Activated CD4-positive, alpha-beta memory T cell treated with anti-CD3 and anti-CD28 coated beads, Interleukin-2, amount 10 ng/mL, durations not matched to agents 7 days and 5 days (primary cell): ENCODE measurements at places on chromosomes 16 and 17. TPM values are rescaled to one million over a fixed set of nuclear protein-coding genes. Genes with fewer than 3 reads are reported as not detected.
A peak's percentile ranks its signal among the peaks of the same experiment; 100 is the strongest.

DNA sequence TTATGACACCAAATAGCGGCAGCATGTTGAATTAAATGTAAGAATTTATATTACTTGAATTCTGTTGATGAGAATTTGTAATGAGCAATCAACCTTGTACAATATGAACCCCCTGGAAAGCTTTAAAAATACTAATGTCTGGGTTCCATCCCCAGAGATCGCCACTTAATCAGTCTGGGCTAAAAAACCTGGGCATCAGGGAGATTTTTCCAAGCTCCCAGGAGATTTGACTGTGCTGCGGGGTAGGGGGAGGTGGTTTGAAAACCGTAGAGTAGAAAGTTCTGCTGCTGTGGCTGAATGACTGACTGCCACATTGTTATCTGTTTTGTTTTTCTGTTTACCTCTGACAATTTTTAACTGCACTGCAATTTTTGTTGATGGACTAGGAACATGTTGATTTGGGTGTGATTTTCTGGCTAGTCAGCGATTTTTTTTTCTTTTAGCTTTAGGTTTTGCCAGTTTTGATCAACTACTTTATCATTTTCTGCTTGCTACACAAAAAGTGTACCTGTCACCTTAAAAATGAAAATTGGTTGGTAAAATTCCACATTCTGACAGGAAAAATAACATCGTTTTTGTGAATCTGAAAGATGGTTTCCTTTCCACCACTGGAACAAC is 79.3 kb downstream of the PCTP start:
- DNase-seq, result no peak

- DNase-seq, result no peak
These were observed 28.7 kb downstream of the KIAA0513 start for GRCh38 chr16:85056211-85056748.

DNA sequence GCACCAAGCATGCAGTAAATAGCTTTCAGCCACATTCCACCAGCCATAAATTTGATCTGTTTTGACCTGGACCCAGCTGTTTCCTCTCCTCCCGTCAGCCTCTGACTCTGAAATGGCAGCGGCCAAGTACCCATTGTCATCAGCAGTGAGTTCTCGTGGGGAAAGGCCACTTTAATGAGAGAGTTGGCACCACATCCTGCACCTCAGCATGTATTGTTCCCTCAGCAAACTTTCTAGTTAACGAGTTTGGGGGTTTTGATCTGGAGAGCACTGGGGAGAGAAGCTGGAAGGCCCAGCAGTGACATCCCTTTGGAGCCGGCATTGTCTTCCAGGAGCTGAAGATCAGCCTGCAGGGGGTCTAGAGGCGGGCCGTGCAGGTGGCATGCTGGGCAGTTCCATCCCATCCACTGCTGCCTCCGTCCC is 84.9 kb downstream of the RPA1 start:
- DNase-seq, result no peak

GRCh38 chr16:31535737-31536136 is 8.0 kb downstream of the AHSP start:
- no peak for DNase-seq

DNA sequence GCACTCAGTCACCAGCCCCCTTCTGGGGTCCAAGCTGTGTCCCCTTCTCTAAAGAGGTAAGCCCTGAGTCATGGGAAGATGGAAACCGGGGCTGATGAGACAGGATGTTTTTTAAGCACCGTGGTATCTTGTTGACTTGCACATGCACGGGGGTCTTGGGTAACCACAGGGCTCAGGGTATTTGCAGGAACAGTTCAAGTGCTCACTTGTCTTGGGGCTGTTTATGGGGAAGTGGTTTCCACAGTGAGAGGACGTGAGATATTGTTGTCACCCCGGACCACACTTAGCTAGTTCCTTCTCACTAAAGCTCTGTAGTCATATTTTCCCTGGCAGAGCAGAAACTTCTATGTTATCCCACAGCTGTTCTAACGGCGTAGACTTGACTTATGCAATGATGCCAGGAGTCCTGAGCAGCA is 7.7 kb downstream of the CCL3L1 start:
- DNase-seq, result no peak

DNA sequence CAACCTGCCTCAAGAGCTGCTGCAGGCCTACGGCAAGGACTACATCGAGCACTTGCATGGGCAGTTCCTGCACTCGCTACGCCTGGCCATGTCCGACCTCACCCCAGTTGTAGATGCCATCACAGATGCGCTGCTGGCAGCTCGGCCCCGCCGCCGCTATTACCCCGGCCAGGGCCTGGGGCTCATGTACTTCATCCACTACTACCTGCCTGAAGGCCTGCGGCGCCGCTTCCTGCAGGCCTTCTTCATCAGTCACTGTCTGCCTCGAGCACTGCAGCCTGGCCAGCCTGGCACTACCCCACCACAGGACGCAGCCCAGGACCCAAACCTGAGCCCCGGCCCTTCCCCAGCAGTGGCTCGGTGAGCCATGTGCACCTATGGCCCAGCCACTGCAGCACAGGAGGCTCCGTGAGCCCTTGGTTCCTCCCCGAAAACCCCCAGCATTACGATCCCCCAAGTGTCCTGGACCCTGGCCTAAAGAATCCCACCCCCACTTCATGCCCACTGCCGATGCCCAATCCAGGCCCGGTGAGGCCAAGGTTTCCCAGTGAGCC is 5.8 kb downstream of the HSD11B2 start:
- DNase-seq, result no peak

- peak; percentile 73 for DNase-seq
These were observed at the start of gene TNFSF12 for GRCh38 chr17:7548585-7549400. Gene TNFSF12, plus strand, starts transcription at chr17:7549058. Its CDS starts 96 bp downstream, at chr17:7549154.

- DNase-seq, result no peak
These were observed 2.1 kb downstream of the MYO18A start for GRCh38 chr17:29177871-29178749.

DNA sequence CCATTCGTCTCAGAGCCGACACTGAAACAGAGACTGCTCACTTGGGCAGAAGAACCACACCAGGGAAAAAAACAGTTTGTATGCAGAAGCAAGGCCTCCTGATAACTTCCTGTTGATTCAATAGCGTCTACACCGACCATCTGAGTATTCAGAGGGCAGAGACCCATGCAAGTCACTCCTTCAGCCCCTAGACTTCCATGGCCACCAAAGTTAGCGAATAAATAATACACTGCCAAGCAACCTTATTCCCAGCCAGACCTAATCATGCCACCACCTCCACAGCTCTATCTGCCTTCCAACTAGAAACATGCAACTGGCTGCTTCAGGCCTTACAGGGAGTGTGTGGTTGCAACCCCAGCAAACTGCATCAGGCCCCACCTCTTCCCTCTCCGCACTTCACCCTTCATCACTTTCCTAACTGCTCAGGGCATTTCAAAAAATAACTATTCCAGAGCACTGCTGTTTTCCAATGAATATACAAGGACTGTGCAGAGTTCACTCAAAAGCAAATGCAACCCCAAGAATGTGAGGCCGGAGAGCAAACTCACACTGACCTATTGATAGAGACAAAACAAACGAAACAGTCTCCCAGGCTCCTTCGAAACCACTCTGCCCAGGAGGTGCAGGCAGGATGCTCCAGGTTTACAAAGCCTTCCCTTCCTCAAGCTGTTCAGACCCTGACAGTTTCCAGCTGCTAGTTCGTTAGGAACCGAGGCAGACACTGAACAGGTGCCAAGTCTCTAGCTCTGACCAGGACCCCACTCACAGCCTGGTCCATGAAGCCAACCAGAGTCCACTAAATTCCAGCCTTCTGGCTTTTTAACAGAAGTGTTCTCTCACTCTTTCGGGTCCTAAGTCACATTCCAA is 3.6 kb downstream of the USP7 start:
- DNase-seq, result peak; percentile 41

GRCh38 chr17:77148077-77148939 is 7.5 kb downstream of the SEC14L1 start:
- no peak for DNase-seq

DNA sequence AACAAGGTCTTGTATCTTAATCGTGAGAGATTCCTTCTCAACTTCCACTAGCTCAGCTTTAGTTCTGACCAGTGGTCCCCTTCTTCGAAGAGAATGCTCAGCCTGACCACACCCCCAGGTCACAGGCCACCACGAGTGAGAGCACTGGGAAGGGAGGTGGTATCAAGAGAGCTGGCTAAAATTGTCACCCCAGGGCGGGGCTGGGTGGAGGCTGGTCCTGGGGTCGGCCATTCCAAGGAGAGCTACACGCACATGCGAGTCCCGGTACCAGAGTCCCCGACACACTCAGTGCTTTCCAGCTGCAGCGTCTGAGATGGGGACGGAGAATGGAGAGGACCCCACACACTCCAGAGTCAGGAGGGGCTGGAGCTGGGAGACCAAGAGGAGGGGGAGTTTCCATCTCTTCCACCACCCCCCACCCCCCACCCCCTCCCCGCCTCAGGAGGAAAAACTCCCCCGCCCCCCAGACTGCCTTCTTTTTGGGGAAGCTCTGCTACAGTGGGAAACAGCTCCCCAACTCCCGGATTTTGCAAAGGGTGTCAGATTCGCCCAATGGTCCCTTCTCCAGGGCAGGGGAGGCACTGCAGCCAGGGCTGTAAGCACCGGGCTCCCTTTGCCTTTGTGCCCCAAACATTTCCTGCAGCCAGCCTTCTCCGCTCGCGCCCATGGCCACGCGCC is 1.6 kb downstream of the C1QL1 start:
- DNase-seq, result no peak

DNA sequence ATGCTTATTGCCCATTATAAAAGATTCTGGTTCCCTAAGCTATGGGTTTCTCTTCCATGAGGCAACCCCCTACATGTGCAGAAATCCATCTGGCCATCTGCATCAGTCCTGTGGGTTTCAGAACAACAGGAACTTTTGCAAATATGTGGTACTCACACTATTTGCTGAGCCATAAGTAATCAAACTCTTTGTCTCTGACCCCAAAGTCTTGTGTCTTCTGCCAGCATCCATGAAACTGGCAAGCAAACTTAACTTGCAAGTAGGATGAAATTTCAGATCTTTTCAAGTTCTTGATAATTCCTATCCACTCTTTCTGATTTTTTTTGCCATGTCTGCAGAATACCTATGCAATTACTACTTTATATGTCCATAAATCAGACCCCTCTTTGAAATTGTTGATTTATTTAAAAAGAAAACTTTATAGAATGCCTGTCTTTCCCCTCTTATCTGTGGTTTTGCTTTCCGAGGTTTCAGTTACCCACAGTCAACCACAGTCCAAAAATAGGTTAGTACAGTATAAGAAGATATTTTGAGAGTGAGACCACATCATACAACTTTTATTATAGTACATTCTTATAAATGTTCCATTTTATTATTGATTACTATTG is 158.4 kb upstream of the IRX3 start:
- no peak for DNase-seq

GRCh38 chr17:80766290-80766855 is 221.7 kb downstream of the RPTOR start:
- no peak for DNase-seq

DNA sequence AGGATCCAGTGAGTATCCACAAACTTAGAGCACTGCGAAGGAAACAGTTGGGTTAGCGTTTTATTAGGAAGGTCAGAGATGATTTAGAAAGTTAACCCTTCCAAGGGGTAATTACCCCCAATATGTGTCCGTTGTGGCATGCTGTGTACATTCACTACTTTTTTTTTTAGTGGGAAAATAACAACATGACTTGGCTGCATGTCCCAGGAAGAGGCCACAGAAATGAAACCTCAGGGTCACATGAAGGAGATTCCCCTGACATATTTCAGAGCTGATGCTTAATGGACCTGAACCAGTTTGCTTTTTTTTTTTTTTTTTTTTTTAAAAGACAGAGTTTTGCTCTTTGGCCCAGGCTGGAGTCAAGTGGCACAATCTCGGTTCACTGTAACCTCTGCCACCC is 167.5 kb downstream of the PRKCA start:
- DNase-seq, result no peak

DNA sequence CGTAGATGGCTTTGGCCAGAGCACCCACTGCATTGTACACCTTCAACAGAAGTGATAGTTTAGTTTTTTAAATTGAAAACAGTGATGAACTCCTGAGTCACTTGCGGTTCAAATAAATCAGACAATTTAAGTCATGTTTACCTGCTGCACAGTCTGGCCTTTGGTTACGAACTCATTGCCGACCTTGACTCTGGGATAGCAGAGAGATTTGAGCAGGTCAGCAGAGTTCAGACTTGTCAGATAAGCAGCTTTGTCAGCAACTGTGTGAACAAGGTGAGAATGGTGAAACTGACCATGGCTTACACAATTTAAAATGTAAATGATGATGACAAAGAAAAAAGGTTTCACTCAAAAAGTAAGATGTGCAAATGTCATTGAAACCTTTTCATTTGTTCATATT is 9.3 kb downstream of the MYH4 start:
- no peak for DNase-seq

GRCh38 chr17:3982541-3983017 is 18.3 kb upstream of the ATP2A3 start:
- no peak for DNase-seq

- no peak for DNase-seq
These were observed 244.9 kb downstream of the STX8 start for GRCh38 chr17:9330611-9331271.

- no peak for DNase-seq
These were observed 36.3 kb downstream of the MYH3 start for GRCh38 chr17:10620823-10621222.

DNA sequence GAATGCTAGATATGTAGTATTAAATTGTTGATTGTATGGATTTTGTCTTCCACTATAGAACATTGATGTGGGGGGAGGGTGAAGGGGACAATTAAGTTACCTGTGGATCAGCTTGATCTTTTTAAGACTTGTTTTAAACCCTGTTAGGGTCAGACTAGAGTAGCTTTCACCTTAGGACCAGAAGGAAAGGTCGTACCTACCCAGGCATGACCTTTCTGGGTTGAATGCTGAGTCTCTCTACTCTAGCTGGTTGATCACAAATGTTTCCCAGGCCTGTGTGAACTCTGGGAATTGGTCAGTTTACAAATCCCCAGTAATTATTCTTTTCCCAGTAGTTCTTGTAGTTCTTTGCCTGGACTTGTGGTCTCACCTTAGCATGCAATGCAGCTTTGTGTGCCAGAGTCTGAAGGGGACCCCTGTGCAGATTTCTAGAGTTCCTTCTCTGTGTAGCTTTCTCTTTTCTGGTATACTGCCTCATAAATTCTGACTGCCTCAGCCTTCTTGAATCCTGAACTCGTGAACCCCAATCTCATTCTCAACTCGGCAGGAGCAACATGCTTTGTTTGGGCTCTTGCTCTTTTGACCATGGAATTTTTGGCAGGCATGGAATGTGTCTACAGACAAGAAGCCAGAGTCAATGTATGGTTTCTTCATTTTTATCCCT is 54.1 kb downstream of the VMP1 start:
- DNase-seq, result no peak

Gene HIC1
- 38.3 TPM for total RNA-seq

Gene TBC1D3
- not detected for total RNA-seq

Gene CD79B
- 50.2 TPM for total RNA-seq

Gene FBXW10B
- 0.35 TPM for total RNA-seq

Gene UTS2R
- total RNA-seq, result not detected
